Epithelial cell of esophagus (primary cell): ENCODE measurements at places on chromosomes 16 and 17.
A peak's percentile ranks its signal among the peaks of the same experiment; 100 is the strongest.

DNA sequence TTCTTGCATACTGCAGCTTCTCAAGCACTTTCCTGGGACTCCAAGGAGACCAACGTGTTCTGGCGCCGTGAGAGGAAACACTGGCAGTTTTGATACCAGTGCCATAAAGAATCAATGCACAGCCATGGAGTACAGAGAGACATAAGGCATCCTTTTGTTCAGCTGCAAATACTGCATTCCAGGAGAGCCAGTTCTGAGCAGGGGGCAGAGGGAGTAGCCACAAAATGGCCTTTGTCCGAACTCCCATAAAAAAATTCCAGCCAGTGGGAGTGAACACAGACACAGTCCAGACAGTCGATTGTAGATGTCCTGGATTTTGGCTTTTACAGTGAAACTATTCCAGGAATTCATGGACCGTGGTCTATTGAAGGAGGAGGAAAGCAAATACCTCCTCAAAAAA is 36.2 kb upstream of the TEKT3 start:
- no peak for DNase-seq

- DNase-seq, result peak; percentile 46
Measured at GRCh38 chr17:4199818-4200402, 56.9 kb downstream of the CYB5D2 start.

DNA sequence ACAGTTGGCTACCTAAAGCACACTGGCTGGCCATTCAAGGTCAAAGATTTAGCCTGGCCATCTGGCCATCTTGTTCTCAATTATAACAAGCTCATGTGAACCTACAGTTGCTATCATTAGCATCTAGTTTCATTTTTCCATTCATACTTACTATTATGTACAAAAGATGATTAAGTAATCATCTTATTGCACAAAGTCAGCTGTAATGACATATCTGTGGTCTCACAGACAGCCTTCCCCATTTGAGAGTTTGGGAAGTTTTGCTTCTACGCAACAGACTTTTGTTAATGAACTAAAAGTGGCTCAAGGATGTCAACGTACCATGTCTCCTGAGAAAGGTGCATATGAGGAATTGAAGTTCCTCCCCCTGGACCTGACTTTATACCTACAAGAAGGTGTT is 51.3 kb downstream of the HS3ST3B1 start:
- DNase-seq, result no peak

GRCh38 chr17:59488805-59489204 is 76.6 kb upstream of the DHX40 start:
- DNase-seq, result no peak

GRCh38 chr16:22075776-22076175 is 16.6 kb upstream of the VWA3A start:
- peak; percentile 30 for DNase-seq

- DNase-seq, result no peak
Measured at GRCh38 chr17:1197379-1197778, 17.6 kb upstream of the ABR start.

DNA sequence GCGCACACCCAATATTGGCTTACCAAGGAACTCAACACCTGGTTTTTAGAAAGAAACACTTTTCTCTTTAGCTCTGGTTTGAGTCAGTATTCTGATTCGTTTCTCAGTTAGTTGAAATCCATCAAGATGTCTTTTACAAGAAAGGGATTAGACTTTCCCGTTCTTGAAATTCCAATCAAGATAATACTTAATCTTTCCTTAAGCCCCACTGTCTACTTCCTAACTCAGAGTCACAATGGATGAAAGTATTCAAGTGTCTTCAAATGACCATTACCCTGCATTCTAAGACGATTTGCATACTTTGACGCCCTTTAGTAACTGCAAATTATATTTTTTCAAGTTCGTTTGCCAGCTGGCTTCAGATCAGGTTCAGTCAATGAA is 189.8 kb downstream of the USP22 start:
- DNase-seq, result no peak

GRCh38 chr16:23026784-23027362 is 122.4 kb downstream of the USP31 start:
- peak; percentile 61 for DNase-seq

- no peak for DNase-seq
Measured at GRCh38 chr17:58375811-58376210, 23.8 kb upstream of the SUPT4H1 start.

GRCh38 chr16:70656712-70657263 is 10.4 kb downstream of the IL34 start:
- DNase-seq, result no peak
